ENCODE measurements at places on chromosomes 16 and 17. TPM values are rescaled to one million over a fixed set of nuclear protein-coding genes. Genes with fewer than 3 reads are reported as not detected.

Gene TBL3
- total RNA-seq = 21.5 TPM

Gene CFAP97D1
- total RNA-seq = not detected

Gene TNFSF13
- 5.0 TPM for total RNA-seq

Gene MSI2
- 104 TPM for total RNA-seq

Gene TP53TG3F
- total RNA-seq = not detected

- no peaks in the 10 kb centered on the region for H3K27me3 ChIP-seq
- H3K4me1 ChIP-seq = peaks cover 9% of the 10 kb centered on the region
- no peak overlapping the region for H3K27ac ChIP-seq
- peaks cover 30% of the 10 kb centered on the region for H3K36me3 ChIP-seq
- DNase-seq = no peak
- no peak overlapping the region for H3K4me3 ChIP-seq
Measured at GRCh38 chr17:9557161-9557755, 18.4 kb downstream of the STX8 start.

- H3K36me3 ChIP-seq = no peaks in the 10 kb centered on the region
- H3K4me3 ChIP-seq = no peak overlapping the region
- no peaks in the 10 kb centered on the region for H3K27me3 ChIP-seq
- H3K27ac ChIP-seq = no peak overlapping the region
- no peaks in the 10 kb centered on the region for H3K4me1 ChIP-seq
Measured at GRCh38 chr16:63787014-63787413, 1334.8 kb downstream of the CDH11 start.

GRCh38 chr17:73105431-73105830, 12.9 kb upstream of the SLC39A11 start:
- H3K27ac ChIP-seq = no peak overlapping the region
- H3K4me3 ChIP-seq = no peak overlapping the region
- DNase-seq = no peak
- no peaks in the 10 kb centered on the region for H3K4me1 ChIP-seq
- H3K36me3 ChIP-seq = no peaks in the 10 kb centered on the region

DNA sequence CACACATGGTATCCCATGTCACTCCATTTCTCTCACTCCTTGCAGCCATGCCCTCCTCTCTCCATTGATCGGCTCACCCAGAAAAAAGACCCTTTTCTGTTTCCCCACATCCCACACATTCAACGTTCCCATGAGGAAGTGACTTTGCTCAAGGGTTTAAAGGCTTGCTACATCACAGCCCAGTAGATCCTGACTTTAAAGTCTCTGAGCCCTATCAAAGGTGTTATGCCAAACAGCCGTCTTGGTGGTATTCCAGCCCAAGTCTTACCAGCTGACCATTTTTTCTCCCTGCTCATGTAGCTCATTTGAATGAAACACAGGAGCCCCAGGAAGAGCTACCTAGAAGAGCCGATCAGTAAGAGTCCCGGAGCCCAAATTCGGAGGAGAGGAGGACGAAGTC, 7.4 kb upstream of the TXNDC11 start:
- no peaks in the 10 kb centered on the region for H3K27me3 ChIP-seq
- peaks cover 73% of the 10 kb centered on the region for H3K36me3 ChIP-seq
- no peak overlapping the region for H3K4me3 ChIP-seq
- DNase-seq = no peak
- H3K27ac ChIP-seq = no peak overlapping the region

Data from heart left ventricle (tissue), 16 donors.